Activated CD4-positive, alpha-beta T cell treated with anti-CD3 and anti-CD28 coated beads, Interleukin-2, amount 50 U/mL, for 24 hours (primary cell): ENCODE measurements at places on chromosomes 3 and 15.

DNA sequence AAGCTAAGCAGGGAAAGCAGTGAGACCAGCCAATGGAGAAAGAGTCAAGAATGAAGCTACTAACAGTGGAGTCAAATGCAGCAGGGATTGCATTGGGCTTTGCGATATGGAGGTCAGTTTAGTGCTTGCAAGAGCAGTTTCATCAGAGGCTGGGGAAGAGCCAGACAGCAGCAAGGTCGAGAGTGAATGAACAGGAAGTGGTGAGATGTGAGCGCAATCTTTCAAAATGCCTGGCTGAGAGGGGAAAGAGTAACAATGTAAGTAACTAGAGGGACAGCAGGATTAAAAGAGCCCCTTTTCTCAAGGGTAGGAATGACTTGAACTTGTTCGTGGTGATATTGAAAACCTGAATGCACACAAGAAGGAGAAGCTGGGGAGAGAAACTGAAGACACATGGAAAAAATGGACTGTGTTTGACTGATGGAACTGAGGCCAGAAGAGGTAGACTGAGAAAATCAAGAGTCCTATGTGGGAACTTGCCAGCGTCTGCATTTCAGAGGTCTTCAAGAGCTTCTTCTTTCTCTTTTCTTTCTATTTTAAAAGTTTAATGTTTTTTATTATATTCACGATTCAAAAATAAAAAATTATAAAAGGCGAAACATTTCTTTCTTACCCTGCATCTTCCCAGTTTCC lies 30.6 kb upstream of the GPR160 start:
- peak; percentile 6 for DNase-seq

- DNase-seq: no peak
Observed at GRCh38 chr3:13492048-13492447, 11.9 kb downstream of the HDAC11 start.

- no peak for DNase-seq
Observed at GRCh38 chr3:144923046-144923775, 951.6 kb downstream of the DIPK2A start.

DNA sequence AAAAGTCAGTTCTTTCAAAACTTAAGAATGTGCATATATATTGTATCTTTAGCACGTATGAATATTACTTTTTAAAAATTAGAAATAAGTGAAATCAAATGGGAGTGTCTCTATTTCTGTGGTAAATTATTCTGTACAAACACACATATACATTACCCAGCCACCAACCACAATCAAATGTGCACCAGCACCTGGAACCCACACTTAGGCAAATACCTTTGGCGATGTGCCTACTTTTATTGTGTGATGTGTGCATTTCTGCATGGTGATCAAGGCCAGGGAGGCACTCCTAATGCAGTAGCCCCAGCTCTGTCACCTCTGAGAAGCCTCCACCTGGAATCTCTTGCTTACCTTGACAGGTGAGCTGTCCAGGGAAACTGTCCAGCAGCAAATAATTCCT lies 76.9 kb downstream of the PIK3R4 start:
- DNase-seq: no peak

DNA sequence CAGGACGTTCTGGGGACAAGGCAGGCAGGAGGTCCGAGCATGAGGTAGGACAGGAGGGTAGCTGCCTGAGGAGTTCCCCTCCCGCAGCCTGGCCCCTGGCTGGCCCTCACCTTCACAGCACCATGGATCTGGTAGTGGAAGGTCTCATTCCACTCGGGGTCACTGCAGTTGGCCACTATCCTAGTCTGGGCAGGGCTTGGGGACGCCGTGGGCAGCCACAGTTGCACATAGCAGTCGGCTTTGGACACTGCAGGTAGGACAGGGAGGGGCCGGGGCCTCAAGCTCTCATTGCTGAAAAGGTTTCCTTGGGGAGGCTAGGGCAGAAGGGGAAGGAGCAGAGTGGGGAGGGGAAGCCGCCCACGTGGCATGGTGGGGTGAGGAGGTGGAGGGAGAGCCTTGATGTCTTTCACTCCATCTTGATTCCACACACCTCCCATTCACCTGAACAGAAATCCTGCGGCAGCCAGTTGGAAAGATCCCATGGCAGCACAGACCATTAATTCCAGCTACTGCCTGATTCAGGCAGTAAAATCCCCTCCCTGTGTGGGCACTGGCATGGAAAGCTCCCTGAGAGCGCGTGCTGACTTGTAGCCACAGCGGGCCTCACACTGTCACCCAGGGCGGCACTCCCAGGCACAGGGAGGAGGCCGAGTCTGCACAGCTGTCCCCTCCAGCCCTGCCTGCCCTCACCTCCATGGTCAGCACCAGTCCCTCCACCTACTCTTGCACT lies 2.1 kb downstream of the PLA2G4F start:
- no peak for DNase-seq

DNA sequence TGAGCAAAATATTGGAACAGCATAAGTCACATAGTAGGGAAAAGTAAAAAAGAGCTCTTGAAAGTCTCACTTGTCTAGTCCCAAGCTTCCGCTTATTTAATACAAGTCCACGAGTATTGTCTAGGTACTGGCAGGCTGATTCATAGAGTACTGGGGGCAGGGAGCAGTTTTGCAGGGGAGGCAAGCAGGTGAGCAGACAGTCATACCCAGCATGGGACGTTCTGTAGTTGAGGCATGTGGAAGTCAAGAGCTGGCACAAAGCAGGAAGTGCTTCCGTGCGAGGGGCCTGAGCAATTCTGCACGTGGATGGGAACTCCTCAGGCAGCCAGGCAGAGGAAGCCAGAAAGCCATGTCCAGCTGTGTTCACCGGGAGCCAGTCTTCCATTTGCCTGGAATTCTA lies 287.6 kb downstream of the EPHB1 start:
- DNase-seq: no peak

GRCh38 chr3:99319450-99319849 lies 318.9 kb upstream of the COL8A1 start:
- DNase-seq: no peak

DNA sequence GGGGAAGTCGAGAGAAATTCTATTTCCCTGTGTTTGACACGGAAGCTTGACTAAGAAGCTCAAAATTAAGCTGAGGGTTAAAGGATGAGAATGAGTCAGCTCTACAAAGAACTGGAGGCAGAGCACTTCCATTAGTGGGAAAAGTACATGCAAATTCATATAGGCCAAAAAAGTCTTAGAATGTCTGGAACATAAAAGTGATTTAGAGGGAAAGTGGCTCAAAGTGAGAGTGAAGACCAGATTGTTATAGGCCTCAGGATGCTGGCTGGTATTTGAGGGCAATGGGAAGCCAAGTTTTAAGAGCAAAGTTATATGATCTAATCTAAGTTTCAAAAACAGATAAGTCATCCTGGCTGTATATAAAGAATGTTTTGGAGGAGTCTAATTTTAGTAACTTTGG lies 857.3 kb downstream of the NAALADL2 start:
- DNase-seq: no peak

DNA sequence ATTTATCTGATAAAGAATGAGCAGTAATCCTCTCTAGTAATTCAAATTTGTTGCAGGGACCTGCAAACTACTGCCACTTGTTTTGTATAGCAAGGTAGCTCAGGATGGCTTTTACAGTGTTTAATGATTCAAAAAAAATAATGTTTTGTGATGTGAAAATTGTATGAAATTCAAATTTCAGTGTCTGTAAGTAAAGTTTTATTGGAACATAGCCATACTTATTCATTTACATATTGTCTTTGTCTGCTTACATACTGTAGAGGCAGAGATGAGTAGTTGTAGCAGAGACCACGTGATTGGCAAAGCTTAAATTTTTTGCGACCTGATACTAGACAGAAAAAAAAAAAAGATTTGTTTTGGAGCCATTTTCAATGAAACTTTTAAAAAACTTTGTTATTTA lies 6.5 kb upstream of the UTS2B start:
- DNase-seq: no peak
